ENCODE measurements at places on chromosomes 4 and X. TPM values are rescaled to one million over a fixed set of nuclear protein-coding genes. Genes with fewer than 3 reads are reported as not detected.

DNA sequence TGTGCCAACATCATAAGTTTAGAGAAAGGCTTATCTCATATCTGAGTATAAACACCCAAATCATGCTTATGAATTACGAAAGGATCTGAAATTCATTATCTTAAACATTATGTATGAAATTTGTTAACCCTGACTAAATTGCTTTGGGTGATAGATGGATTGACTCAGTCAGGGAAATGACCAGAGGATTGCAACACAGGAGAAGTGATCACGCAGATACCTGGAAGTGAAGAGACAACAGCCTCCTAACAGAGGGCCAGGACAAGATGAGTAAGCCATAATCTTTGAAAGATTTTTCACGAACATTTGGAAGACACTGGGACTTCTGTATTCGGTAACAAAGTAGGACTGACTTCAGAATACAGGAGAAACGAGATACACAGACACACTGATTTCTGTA lies 363.4 kb downstream of the DMD start:
- no peak for DNase-seq
- no peaks in the 10 kb centered on the region for H3K27me3 ChIP-seq
- no peaks in the 10 kb centered on the region for H3K4me1 ChIP-seq
- H3K27ac ChIP-seq, result no peak overlapping the region
- H3K4me3 ChIP-seq, result no peak overlapping the region

DNA sequence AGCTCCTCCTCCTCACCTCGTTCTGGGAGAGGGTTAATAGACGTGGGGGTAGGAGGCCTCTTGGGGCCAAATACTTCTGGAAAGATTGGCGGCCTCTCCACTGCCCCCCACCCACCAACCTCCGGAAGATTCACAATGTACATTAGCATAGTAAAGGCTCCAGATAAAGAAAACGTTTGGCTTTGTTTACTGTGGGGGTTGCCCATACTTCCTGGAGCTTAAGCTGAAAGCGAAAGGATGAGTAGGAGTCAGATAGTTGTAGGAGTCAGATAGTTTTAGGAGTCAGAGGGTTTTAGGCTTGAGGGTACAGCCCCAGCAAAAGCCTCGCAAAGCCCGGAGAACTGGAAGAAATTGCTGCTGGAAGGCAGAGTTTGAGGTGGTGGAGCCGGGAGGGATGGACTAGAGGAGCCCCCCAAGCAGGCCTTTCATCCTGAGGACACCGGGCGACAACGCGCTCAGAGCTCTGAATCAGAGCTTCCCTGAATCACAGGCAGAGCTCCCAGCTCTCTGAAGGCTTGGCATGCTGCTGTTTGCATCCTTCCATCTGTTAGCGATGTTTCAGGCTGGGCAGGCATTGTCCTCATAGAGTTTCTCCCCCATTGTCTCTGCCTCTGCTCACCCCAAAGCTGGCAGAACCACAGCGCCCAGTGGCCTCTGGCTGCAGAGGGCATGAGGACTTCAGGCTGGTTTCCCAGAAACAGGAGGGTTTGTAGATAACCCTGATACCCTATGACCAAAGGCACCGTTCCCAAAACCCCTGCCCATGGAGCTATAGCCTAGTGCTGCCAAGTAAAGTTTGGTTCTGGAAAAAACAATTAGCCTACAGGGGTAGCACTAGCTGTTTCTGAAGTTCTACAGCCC lies 280.7 kb downstream of the BCOR start:
- H3K4me1 ChIP-seq, result no peaks in the 10 kb centered on the region
- no peak overlapping the region for H3K27ac ChIP-seq
- DNase-seq, result no peak
- H3K4me3 ChIP-seq, result no peak overlapping the region
- H3K27me3 ChIP-seq, result peaks cover 20% of the 10 kb centered on the region

GRCh38 chr4:74016068-74016467 lies 17.6 kb upstream of the CXCL5 start:
- no peak overlapping the region for H3K27ac ChIP-seq
- H3K4me1 ChIP-seq, result no peaks in the 10 kb centered on the region
- DNase-seq, result no peak
- H3K4me3 ChIP-seq, result no peak overlapping the region
- no peaks in the 10 kb centered on the region for H3K27me3 ChIP-seq
- H3K36me3 ChIP-seq, result no peaks in the 10 kb centered on the region

GRCh38 chr4:145867406-145867805 lies 71.2 kb downstream of the ZNF827 start:
- no peak overlapping the region for H3K4me3 ChIP-seq
- no peak overlapping the region for H3K27ac ChIP-seq
- no peaks in the 10 kb centered on the region for H3K27me3 ChIP-seq

DNA sequence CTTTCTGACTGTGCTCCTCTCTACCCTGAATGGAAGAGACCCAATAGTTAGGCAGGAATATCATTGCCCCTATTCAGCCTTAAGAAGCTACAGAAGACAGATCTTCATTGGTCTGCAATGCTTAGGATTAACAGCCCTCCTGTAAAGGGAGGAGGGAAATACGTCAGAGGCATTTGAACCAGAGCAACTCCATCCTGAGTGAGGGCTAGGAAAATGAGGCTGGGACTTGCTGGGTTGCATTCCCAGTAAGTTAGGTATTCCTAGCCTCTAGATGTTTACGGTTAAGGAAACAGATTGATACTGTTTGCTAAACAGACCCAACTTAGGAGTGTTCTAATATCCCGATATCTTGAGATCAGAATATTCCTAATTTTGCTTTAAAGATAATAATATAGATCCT lies 63.5 kb downstream of the PCDH18 start:
- no peak overlapping the region for H3K4me3 ChIP-seq
- no peak overlapping the region for H3K27ac ChIP-seq
- H3K4me1 ChIP-seq, result no peaks in the 10 kb centered on the region
- no peak for DNase-seq
- H3K36me3 ChIP-seq, result no peaks in the 10 kb centered on the region

The PRDM8 gene
- total RNA-seq, result 5.2 TPM

The PAGE4 gene
- not detected for total RNA-seq

The GUCY1A1 gene
- 29.4 TPM for total RNA-seq

The PDCL2 gene
- total RNA-seq, result not detected

The TIMM8A gene
- 5.7 TPM for total RNA-seq

The NEXMIF gene
- 3.3 TPM for total RNA-seq
